ENCODE measurements at places on chromosomes 5 and 9. TPM values are rescaled to one million over a fixed set of nuclear protein-coding genes. Genes with fewer than 3 reads are reported as not detected.
A peak's percentile ranks its signal among the peaks of the same experiment; 100 is the strongest.

DNA sequence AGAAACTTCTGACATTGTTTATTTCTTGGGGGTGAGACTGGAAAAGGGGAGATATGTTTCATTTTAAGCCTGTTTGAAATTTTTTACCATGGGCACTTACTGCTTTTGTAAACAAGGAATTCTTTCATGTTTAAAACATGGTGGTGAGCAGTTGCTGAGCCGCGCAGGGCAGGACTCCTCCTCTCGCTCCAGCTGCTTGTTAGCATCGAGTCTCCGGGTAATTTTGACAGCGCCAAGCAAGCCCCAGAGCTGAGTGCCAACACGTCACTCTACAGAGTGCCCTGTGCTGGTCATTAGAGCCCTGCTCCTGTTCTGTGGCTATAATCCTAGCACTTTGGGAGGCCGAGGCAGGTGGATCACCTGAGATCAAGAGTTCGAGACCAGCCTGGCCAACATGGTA is 116.5 kb upstream of the MSX2 start:
- H3K4me1 ChIP-seq, result no peaks in the 10 kb centered on the region
- H3K4me3 ChIP-seq, result no peak overlapping the region
- H3K27ac ChIP-seq, result no peak overlapping the region

DNA sequence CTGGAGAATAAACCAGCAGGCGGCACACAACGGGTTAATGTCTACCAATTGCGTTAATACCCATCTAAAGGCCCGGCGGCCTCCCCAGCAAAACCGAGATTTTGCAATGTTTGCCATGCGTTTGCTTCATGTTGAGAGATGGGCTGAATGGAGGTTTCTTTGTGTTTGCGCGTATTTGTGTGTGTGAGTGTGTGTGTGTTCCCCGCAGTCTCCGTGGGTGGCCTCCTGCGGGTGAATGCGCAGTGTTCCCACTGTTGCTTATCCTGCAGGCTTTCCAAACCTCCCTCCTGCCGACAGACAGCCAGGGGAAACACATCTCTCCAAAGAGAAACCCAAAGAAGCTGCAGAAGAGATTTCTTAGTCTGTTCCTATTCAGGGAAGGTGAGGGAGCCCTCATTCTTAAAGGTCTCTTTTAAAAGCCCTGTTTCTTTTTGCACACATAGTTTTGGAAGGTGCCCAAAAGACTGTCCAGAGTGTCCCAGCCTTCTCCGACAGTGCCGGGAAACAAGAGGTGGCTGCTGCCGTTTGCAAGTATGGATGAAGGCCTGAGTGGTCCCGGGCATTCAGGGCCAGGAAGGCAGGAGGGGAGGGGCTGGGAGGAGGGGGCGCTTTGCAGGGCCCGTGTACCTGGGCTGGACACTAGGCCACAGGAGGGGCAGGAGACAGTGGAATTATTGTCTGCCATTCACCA is 103.8 kb upstream of the ERCC6L2 start:
- H3K36me3 ChIP-seq, result no peaks in the 10 kb centered on the region
- no peaks in the 10 kb centered on the region for H3K27me3 ChIP-seq
- peak; percentile 24 for DNase-seq
- H3K4me1 ChIP-seq, result peaks cover 8% of the 10 kb centered on the region
- no peak overlapping the region for H3K4me3 ChIP-seq

DNA sequence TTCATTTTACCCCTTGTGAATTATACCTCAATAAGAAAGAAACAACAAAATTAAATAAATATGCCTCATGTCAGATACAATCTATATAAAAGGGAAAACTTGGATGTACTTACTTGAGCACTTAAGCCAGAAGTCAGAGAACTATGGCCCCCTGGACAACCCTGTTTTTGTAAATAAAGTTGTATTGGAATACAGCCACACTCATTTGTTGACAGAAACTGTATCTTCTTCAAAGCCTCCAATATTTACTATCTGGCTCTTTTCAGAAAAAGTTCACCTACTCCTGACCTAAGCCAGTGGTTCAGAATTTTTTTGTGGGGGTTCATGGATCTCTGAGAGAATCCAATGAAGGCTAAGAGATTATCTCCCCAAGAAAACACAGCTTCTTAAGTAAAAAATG is 45.3 kb upstream of the RASEF start:
- no peak overlapping the region for H3K4me3 ChIP-seq
- no peaks in the 10 kb centered on the region for H3K36me3 ChIP-seq
- H3K4me1 ChIP-seq, result no peaks in the 10 kb centered on the region
- no peak overlapping the region for H3K27ac ChIP-seq

DNA sequence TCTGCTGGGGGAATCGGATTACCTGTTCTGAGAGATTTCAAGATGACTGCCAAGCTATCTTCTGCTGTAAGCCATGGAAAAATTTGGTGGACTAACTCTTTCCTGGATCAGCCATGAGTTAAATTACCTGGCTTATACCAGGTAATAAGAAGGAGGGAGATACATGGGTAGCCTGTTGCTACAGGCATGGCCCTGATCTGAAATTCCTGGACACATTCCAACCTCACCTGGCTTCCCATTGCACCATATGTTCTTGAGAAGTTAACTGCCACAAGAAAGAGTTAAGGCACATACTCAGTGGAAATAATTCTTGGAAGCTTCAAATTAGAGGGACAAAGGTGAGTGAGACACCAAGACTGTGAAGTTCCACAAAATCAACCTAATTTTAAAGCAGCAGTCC is 371.3 kb downstream of the ACTL7B start:
- no peak overlapping the region for H3K4me3 ChIP-seq
- DNase-seq, result no peak
- no peak overlapping the region for H3K27ac ChIP-seq
- no peaks in the 10 kb centered on the region for H3K36me3 ChIP-seq

The PCDHGA2 gene
- 5.7 TPM for total RNA-seq

The FGFR4 gene
- 1.2 TPM for total RNA-seq

The SLC6A3 gene
- total RNA-seq, result 0.67 TPM

The BTNL3 gene
- total RNA-seq, result not detected

Data from thyroid gland (tissue), 4 donors.